ENCODE measurements at places on chromosomes 1 and 21. TPM values are rescaled to one million over a fixed set of nuclear protein-coding genes. Genes with fewer than 3 reads are reported as not detected.

Gene TMEM51
- 0.94 TPM for total RNA-seq

Gene LIN28A
- not detected for total RNA-seq

Gene GREM2
- 5.0 TPM for total RNA-seq

Gene HSD3B1
- total RNA-seq = not detected

Gene PTGS2
- 0.94 TPM for total RNA-seq

Gene OR2T2
- total RNA-seq = not detected

Gene MFSD2A
- 18.8 TPM for total RNA-seq

Gene SYF2
- total RNA-seq = 31.9 TPM

Gene TNNT2
- not detected for total RNA-seq

Gene ACKR1
- total RNA-seq = 2.5 TPM

Gene RAB3B
- total RNA-seq = 9.4 TPM

Gene SLC44A3
- total RNA-seq = 2.2 TPM
